ENCODE measurements at places on chromosomes 3 and 15. TPM values are rescaled to one million over a fixed set of nuclear protein-coding genes. Genes with fewer than 3 reads are reported as not detected.

DNA sequence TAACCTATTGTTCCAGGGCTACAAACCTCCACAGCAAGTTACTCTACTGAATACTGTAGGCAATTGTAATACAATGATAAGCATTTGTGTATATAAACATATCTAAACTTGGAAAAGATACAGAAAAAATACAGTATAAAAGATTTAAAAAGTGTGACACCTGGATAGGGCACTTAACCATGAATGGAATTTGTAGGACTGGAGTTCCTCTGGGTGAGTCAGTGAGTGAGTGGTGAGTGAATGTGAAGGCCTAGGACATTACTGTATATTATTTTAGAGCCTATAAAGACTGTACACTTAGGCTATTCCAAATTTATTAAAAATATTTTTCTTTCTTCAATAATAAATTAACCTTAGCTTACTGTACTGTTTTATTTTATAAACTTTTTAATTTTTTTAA lies 38.4 kb upstream of the SLC25A36 start:
- no peaks in the 10 kb centered on the region for H3K36me3 ChIP-seq
- H3K4me1 ChIP-seq: no peaks in the 10 kb centered on the region
- no peak for DNase-seq
- H3K4me3 ChIP-seq: no peak overlapping the region

GRCh38 chr3:8622873-8623691 lies 21.5 kb downstream of the SSUH2 start:
- peak; percentile 7 for DNase-seq
- H3K27ac ChIP-seq: no peak overlapping the region
- no peak overlapping the region for H3K4me3 ChIP-seq
- peaks cover 9% of the 10 kb centered on the region for H3K4me1 ChIP-seq

GRCh38 chr3:184289426-184289938 lies 9.6 kb upstream of the PSMD2 start:
- no peaks in the 10 kb centered on the region for H3K4me1 ChIP-seq
- H3K27me3 ChIP-seq: no peaks in the 10 kb centered on the region
- no peak overlapping the region for H3K4me3 ChIP-seq
- DNase-seq: no peak
- no peaks in the 10 kb centered on the region for H3K36me3 ChIP-seq

DNA sequence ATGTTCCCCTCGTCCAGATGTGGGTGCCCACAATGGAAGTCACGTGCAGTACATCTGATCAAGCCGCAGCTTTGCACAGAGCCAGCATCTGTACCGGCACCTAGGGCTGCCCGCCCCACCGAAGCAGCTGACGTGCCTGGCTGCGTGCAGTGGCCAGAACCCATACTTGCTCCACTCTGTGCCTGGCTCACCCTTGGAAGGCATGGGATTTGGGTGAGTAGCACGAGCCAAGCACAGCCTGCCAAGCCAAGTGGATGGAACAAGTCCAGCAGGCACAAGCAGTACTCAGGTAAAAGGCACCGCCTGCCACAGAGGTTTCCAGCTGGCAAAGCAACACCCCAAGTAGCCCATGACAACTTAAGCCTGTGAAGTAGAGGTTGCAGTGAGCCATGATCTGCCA lies 261.3 kb downstream of the TBC1D5 start:
- H3K36me3 ChIP-seq: peaks cover 2% of the 10 kb centered on the region
- DNase-seq: no peak
- no peak overlapping the region for H3K4me3 ChIP-seq
- no peaks in the 10 kb centered on the region for H3K27me3 ChIP-seq
- no peak overlapping the region for H3K27ac ChIP-seq
- H3K4me1 ChIP-seq: no peaks in the 10 kb centered on the region

The CEMIP gene
- not detected for total RNA-seq

The TLR9 gene
- total RNA-seq: 2.5 TPM

The ZBTB47 gene
- 1.2 TPM for total RNA-seq

The SLC28A2 gene
- total RNA-seq: not detected

Measured in T-cell (primary cell).